ENCODE measurements at places on chromosomes 13 and 19. TPM values are rescaled to one million over a fixed set of nuclear protein-coding genes. Genes with fewer than 3 reads are reported as not detected.

The SLC17A7 gene
- 0.68 TPM for total RNA-seq

The CDX2 gene
- total RNA-seq: 1.5 TPM

The ZNF112 gene
- total RNA-seq: 2.3 TPM

The CEACAM7 gene
- not detected for total RNA-seq

The ERICH4 gene
- total RNA-seq: not detected

The SGCG gene
- not detected for total RNA-seq

The URAD gene
- total RNA-seq: not detected

The CRTC1 gene
- total RNA-seq: 4.5 TPM

The FOXA3 gene
- total RNA-seq: 0.77 TPM

The CYP4F22 gene
- total RNA-seq: not detected

The OVOL3 gene
- not detected for total RNA-seq

The KLF2 gene
- total RNA-seq: 10.0 TPM

The ZNF208 gene
- total RNA-seq: not detected

The PGLYRP1 gene
- total RNA-seq: not detected

The HAUS5 gene
- total RNA-seq: 14.5 TPM

The TTC9B gene
- total RNA-seq: 0.79 TPM

The ZNF226 gene
- 19.8 TPM for total RNA-seq

The RASIP1 gene
- 0.43 TPM for total RNA-seq

The TSSK6 gene
- 2.1 TPM for total RNA-seq

The SDHAF1 gene
- 51.3 TPM for total RNA-seq

The ZNF814 gene
- total RNA-seq: 2.5 TPM

The UBAC2 gene
- 67.9 TPM for total RNA-seq

The NANOS3 gene
- total RNA-seq: 3.9 TPM

The RAX2 gene
- not detected for total RNA-seq

The LRCH1 gene
- total RNA-seq: 9.2 TPM

The ONECUT3 gene
- 0.01 TPM for total RNA-seq

The RCBTB2 gene
- 1.7 TPM for total RNA-seq

The NKG7 gene
- total RNA-seq: not detected

The ZNF677 gene
- total RNA-seq: not detected

The CEACAM4 gene
- total RNA-seq: not detected

Measured in A549 treated with CpdA at 1 μM for 4 hours (cell line).